ENCODE measurements at places on chromosomes 7 and 10.

DNA sequence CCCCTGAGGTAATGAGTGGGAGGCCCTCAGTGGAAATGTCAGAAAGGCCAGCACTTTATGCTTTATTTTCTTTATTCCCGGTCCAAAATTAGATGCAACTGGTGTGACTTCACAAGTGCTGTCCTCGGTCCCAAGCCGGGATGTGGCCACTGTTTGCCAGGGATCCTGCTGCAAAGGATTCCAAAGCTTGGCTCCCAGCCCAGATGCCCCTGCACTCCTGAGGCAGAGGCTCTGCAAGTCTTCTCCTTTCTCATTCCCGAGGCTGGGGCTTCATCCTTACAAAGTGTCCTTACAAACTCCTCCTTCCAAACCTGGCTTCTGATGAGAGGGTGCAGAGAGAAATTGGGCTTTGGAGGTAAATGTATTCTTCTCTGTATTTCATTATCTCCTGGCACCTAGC is 544.3 kb upstream of the DPP6 start:
- DNase-seq, result no peak

DNA sequence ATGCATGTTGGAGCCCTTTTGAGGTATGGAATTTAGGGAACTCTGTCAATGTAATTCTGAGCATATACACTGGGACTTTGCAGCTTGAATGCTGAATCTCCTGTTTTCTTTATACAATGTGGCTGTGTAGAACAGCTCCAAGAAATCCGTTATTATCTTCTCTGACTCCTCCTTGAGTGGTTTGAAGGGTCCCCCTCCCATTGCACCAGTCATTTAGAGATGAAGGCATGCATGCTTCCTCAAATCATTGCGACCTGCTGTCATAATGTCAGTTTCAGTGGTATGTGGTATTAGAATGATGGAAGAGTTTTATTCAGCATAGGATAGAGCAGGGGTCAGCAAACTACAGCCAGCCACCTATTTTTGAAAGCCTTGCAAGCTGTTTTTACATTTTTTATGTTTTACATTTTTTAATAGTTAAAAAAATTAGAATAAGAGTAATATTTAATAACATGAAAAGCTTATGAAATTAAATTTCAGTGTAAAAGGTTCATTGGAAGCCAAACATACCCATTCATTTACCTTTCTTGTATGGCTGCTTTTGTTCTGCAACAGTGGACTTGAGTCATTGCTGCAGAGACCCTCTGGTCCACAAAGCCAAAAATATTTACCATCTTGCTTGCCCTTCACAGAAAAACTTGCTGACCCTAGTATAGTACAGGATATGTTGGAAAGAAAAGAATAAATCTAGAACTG is 8.1 kb downstream of the STK17A start:
- DNase-seq, result no peak

- DNase-seq, result peak; percentile 98
Measured at GRCh38 chr7:40437498-40437897, 302.7 kb downstream of the SUGCT start.

GRCh38 chr7:86089455-86089854 is 554.3 kb upstream of the GRM3 start:
- no peak for DNase-seq

- no peak for DNase-seq
Measured at GRCh38 chr7:142881586-142882337, 3.8 kb downstream of the TRPV6 start.

DNA sequence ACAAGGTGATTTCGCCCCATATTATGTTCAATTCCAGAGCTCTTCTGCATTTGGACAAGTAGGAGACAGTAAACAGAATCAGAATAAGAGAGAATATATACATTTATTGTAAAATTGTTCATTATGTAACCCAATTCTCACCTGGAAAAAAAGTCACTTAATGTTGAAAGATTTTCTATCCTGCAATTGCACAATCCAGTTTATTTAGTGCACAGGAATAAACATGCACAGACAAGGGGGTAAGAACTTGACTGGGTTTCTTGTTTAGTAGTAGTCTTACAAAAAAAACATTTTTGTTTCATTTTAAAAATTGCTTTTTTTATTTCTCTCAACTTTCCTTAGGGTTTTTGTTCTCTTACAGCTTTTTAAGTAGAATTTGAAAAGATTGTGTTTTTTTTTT is 126.6 kb downstream of the SAMD9 start:
- no peak for DNase-seq

DNA sequence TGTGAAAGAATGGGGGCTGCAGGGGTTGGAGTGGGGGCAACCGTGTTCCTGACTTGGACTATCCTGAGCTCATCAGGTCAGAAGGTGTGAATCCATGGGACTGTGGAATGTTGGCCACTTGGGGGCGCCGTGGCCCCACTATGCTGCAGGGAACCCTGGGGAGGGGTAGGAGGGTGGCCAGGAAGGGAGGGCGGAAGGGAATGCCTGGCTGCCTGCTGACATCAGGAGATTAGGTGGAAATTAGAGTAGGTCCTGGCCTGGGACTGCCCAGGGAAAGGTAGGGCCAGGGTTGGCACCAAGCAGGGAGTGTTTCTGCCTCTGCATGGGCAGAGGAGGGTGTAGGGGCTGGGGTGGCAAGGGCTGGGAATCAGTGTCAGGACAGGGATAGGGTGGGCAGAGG is 65.8 kb upstream of the PRSS58 start:
- DNase-seq, result no peak

DNA sequence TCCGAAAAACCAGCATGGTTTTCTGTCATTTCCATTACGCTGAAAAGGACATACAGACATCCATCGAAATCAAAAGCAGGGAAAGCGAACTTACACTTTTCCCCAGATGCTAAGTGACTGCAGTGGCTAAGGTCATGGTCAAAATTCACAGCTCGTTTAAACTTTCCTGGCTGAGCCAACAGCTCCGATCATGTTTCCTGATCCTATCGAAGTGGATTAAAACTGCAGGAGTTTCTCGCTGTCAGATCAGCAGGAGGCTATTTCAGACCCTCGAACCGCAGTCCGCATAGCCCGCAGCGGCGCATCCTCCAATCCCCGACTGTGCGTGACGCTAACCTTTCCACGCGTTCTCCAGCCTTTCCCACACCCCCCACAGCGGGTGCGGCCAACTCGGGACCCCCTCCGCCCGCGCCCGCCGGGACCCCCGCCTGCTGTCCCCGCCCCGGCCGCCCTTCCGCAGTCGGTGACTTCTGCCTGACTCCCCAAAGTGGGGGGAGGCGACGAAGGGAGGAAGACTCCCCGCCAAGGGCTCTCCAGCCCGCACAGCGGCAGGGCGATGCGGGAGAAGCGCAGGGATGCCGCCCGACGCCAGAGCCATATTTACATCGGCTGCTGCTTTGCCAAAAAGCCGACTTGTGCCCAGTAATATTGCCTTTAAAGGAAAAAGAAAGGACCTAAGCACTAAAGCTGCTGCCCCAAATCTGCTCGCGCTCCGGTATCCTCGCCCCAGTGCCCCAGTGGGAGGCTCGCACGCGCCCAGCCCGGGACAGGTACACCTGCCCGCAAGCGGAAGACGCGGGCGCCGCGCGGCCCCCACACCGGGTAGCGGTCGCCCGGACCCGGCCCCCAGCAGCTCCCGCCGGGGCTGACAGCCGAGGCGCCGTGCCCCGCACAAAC is 1.2 kb downstream of the PIP4K2A start:
- peak; percentile 22 for DNase-seq

GRCh38 chr7:7002418-7003062 is 176.5 kb upstream of the CCZ1B start:
- no peak for DNase-seq

GRCh38 chr10:14374745-14375445 is 44.2 kb upstream of the FRMD4A start:
- peak; percentile 24 for DNase-seq

DNA sequence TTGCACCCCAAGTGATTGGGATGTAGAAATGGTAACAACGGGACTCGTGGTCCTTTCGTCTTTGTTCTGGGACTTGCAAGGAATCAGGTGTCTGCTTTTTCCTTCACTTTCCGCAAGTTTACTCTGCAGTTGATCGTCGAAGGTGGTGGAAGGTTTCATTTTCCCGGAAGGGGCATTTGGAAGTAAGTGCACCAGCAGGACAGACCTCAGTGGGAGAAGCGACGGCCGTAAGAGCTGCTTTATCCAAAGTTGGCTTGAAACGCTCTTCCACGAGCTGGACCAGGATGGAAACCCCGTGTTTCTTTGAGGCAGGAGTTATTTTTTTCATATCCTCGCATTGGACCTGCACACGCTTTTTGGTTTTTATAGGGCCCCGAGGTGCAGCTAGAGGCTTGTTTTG is 1.2 kb downstream of the BRI3 start:
- no peak for DNase-seq

GRCh38 chr10:130875116-130875515 is 436.4 kb downstream of the TCERG1L start:
- no peak for DNase-seq

- DNase-seq, result peak; percentile 48
Measured at GRCh38 chr10:16966991-16967865, 150.0 kb upstream of the RSU1 start.

DNA sequence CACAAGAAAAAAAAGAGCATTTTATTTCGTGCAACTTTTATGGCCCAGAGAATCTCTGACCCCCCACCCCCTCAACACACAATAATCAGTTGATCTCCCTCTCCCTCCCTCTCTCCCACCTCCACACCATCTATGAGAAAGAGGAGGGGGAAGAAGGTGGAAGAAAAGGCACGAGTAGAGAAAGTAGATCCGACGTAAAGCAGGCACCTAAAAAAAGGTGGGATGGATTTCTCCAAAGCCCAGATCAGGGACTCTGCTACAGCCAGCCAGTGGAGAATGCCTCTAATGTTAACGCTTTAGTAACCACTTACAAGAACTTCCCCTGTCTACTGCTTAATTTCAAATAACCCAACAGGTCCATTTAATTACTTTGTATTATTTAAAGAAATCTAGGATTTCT is 24.4 kb downstream of the KMT2C start:
- DNase-seq, result no peak

DNA sequence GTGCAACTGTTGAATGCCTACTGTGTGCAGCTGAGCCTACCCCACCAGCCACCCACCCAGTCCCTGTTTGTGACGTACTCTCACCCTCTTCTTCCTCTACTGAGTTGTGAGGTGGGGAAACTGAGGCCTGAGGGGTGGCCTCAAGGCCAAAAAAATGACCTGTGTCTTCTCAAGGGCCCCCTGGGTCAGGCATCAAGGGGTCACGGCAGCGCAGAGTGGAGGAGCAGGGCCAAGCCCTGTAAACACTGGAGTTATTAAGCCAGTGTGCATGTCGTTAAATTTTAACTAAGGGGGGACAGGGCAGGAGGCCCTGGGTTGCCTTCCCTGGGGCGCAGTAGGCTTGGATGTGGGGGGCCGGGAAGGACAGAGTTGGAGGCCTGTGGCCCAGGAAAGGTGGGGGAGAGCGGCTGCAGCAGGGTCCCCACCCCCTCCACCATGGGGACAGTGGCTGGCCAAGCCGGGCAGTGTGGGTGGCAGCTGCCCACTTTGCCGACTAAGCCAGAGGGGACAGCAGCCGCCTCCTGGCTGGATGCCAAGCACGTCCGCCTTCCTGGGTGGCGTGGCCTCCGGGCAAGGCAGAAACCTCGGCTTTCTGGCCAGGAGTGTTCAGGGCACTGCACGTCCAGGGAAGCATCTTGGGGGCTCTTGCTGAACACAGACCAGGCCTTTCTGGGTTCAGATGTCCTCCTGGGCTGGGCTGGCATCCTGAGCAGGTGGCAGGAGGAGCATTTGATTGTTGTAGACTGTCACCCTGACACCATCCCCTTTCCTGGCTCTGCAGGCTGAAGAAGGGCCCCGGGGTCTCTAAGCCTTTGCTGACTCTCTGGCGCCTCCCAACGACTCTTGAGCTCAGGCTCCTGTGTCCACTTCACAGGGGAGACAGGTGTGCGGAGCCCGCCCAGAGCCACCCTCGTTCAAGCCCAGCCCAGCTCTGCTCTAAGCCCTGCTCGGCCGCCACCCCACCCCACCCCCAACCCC is 1.9 kb downstream of the SLC29A4 start:
- peak; percentile 19 for DNase-seq

- DNase-seq, result no peak
Measured at GRCh38 chr7:27269455-27269854, 26.9 kb downstream of the EVX1 start.

- peak; percentile 83 for DNase-seq
Measured at GRCh38 chr7:137169282-137169698, 174.2 kb downstream of the PTN start.

DNA sequence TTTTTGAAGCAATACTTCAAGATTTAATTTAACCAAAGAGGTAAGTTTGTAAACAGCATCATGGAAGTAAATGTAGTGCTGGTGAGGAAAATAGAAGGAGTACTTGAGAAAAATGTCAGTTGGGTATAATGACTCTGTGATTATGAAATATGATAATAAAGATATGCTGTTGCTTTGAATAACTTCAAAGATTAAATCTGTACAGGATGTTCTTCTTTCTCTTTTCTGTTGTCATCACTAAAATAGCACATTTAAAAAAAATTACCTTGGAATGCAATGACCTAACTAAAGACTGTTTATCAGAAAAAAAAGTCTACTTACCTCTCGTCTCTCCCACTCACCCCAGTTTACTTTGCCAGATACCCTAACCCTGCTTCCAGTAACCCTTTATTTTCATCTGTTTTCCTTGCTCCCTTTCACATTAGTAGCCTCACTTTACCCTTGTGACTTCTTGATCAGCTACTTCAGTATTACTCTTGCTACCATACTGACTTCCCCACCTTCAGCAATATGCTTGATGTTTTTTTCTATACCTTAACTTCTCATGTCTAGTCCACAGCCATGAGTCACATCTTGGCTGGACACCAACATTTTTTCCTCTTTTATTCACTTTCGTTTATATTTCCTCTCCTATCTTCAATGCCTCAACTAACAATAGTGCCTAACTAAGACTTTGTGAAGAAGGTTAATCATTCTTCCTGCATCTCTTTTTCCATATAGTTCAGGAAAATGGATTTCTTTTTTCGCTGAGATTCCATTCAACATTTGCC is 29.7 kb upstream of the TAS2R16 start:
- DNase-seq, result peak; percentile 30

DNA sequence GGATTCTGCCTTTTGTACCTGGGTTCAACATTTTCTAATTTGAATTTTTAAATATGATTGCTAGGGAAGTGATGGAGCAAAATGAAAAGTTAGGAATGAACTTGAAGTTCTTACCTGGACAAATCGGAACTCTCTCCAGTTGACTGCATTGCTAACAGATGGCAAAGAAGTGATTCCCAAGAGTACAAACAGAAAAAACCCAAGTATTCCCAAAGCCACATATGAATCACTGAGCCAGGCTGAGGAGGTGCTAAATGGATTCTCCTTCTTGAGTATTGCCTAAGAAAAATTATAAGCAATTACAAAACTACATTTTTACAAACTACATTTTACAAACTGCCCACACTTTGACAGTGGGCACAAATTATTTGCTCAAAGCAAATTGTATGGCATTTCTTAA is 25.9 kb downstream of the STEAP4 start:
- no peak for DNase-seq

All from fibroblast of upper back skin (primary cell).